Activated CD8-positive, alpha-beta memory T cell treated with anti-CD3 and anti-CD28 coated beads for 4 hours (primary cell): ENCODE measurements at places on chromosomes 1 and 21.

DNA sequence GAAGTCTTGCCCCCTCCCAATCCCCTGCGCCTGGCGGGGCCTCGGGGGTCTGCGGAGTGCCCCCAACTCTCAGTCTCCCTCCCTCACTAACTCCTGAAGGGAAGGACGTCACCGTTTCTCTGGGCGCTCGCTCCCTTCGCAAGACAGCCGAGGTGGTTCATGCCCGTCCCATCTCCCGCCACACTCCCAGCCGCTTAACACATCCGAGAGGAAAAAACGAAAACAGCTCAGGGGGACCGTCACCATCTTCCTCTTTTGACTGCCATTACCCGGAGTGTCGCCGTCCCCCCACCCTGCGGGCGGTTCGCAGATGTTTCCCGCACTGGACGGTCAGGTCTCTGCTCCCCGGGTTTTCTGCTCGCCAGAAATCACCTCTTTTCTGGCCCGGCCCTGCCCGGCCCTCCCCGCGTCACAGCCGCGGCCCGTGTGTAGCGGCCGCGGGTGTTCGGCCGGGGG lies 532 bp downstream of the ERO1B start:
- no peak for DNase-seq

DNA sequence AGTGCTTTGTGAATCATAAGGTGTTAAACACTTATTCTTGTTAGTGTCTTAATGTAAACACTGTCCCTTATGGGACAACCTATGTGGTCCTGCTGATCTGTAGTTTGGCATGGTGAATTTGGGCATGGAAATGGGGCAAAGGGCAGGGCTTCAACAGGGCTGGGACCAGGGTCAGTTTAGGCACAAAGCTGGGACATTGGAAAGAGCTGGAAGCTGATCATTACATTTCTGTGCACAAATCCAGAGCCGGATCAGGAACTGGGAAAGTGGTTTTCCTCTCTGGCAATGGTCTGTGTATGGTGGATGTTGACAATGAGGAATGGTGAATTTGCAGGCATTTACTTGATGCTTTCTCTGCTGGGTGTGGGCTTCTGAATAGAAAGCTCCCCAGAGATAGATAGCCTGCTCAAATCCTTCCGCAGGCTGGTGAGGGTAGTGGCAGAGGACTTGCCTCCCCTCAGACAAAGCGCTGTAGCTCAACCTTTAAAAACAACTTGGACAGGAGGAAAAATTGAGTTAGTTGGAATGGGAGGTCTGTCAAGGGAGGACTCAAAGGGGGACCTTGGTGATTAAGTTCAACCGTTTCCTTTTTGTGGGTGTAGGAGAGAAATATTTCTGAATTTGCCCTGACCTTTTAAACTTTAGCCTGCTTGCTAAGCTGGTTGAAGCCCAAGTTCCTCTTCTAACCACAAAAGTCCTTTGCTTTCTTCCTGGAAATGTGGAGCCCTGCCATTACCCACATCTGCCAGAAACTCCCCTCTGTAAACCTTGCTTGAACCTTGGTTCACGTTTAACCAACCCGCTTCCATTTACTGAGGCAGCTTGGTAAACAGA lies 35.3 kb downstream of the HLX start:
- no peak for DNase-seq

DNA sequence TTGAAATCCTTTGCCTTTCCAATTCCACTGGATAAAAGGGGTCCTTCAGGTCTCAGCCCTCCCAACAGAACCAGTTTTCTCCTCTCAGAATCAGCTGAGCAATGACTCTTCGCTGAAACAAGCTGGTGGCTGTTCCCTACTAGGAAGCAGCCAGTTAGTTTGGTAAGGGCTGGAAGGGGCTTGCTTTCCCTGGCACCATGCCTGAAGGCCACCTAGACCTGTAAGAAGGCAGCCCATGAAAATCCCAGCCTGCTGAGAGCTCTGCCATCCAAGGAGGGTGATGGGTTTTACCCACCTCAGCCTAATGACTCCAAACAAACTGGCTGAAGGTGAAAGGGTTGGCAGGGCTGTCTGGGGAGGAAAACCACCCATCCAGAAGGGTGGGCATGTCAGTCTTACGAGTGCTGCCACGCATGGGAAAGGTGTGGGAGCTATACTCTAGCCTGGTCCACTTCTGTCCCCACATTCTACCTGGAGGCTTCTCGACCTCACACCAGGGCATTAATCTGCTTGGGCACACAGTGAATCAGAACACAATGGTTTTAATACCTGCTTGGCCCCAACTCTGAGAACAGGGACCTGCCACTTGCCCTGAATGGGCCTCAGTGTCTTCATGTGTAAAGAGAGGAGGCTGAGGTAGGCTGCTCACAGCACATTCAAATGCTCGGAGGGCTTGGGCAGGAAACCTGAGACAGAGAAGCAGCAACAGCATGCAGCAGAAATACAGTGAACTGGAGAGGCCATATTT lies 53.0 kb downstream of the CD46 start:
- DNase-seq = no peak

- DNase-seq = no peak
Observed at GRCh38 chr1:212614453-212615200, 6.1 kb downstream of the ATF3 start.

DNA sequence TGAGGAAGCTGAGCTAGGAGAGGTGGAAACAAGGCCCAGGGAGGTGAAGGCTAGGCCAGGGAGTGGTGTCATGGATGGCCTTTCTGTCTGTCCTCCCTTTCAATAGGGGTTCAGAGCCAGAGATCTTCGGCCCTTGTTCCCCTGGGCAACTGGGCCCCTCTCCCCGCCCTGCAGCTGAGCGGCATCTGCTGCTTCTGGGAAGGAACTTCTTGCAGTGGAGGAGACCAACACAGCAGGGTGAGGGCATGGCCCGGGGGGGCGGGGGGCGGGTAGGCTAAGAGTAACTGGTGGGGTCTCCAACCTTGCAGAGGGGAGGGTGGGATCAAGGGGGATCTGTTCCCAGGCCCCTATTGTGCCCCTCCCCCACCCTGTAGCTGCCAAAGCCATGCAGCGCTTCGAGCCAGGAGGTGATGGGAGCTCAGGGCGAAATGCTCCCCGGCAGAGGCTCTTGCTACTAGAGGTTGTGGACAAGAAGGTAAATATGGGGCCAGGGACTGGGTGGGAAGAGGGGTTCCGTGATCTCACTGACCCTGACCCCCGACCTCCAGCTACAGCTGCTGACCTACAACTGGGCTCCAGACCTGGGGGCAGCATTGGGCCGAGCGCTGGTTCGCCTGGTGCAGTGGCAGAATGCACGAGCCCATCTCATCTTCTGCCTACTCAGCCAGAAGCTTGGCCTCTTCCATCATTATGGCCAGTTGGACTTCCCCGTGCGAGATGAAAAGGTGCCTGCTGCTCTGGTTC lies 11.7 kb downstream of the HYI start:
- DNase-seq = no peak

DNA sequence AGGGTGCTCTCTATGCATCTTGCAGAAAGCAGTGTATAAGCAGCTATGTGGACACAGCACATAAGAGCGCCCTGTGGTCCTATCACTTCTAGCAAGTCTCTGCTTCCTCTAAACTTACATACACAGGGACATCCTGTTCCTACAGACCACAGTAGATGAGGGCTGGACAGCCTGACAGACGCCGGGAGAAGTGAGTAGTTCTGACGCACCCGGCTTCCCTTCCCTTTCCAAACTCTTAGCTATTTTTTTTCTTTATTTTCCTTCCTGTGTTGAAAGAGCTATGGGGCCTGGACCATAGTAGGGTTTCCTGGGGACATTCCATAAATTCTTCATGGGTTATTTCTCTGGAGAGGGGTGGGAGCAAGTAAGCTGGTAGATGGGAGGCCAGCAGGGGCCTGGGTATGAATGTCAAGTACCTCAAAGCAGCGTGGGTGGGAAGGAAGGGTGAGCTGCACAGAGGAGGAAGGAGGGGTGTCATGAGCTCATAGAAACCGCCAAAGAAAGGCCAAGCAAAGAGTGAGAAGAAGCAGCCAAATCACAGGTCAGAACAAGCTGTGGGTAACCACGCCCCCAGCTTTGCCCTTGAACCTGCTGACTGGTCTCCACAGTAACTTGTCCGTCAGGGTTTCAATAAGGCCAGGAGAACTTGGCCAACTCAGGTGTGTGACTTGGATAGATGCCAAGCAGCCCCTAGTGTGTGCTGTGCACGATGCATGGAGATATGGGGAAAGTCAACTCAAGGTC lies 36.6 kb downstream of the PLXNA2 start:
- no peak for DNase-seq

GRCh38 chr1:119829625-119830024 lies 18.4 kb upstream of the REG4 start:
- no peak for DNase-seq

DNA sequence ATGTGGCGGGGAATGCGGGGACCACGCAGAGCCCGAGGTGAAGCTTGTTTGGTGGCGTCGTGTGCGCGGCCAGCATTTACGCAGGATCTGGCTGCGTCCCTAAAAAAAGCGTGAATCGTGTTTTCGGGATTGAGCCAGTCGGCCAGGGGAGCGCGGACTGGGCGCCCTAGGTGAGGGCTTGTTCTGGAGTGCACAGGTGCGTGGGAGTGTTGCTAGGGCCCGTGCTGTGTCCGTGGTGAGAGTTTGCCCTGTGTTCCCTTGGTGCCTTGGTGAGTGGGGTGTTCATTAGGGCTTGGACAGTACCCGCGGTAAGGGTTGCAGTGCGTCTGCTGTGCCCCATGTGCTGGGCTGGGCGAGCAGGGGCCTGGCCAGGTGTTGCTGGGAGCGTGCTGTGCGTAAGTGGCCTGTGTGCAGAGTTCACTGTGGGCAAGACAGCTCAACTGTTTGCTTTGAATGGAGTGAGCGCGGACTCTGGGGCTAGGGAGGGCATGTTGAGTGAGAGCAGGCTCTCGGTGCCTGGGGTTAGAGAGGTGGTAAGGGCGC lies 673 bp downstream of the CD46 start:
- DNase-seq = no peak
